Mesenteric fat pad (tissue), 1 donor: ENCODE measurements at places on chromosomes 2 and 18.

DNA sequence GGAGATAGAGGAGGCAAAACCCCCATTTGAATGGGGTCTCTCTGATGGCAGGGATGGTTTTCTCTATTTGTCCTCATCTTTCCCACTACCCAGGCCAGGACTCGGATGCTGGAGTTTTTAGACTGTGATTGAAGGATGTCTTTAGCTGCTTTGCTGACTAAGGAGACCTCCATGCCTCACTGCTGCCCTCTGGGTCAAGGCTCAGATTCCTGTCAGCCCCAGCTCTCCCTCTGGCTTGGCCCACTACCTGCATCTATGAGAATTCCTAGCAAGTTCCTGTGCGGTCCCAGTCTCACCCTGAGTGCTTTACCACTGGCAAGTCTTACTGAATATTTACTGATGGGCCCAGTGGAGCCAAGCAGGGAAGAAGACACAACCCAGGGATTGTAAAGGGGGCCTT, 184.0 kb downstream of the CELF4 start:
- no peak for DNase-seq

GRCh38 chr2:128261245-128262128, 57.2 kb downstream of the HS6ST1 start:
- DNase-seq = peak; percentile 82

- DNase-seq = peak; percentile 60
These were observed 113.4 kb upstream of the PKDCC start for GRCh38 chr2:41934329-41934958.

DNA sequence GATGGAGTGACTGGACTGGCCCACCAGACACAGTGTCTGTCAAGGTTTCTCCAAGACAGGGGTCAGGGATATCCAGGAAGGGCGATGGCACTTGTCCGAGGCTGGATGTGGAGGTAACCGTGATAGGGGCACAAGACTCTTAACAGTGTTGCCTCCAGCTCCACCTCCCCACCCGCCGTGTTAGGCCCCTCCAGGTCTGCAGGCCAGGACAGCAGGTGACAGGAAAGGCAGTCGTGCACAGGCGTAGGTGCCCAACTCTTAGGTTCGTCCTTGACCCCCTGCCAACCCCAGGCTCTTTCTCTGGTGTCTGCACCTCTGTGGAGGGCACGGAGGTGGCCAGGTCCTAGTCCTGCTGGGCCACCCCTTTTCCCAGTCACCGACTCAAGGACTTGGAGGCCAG, 10.1 kb downstream of the ITM2C start:
- no peak for DNase-seq

DNA sequence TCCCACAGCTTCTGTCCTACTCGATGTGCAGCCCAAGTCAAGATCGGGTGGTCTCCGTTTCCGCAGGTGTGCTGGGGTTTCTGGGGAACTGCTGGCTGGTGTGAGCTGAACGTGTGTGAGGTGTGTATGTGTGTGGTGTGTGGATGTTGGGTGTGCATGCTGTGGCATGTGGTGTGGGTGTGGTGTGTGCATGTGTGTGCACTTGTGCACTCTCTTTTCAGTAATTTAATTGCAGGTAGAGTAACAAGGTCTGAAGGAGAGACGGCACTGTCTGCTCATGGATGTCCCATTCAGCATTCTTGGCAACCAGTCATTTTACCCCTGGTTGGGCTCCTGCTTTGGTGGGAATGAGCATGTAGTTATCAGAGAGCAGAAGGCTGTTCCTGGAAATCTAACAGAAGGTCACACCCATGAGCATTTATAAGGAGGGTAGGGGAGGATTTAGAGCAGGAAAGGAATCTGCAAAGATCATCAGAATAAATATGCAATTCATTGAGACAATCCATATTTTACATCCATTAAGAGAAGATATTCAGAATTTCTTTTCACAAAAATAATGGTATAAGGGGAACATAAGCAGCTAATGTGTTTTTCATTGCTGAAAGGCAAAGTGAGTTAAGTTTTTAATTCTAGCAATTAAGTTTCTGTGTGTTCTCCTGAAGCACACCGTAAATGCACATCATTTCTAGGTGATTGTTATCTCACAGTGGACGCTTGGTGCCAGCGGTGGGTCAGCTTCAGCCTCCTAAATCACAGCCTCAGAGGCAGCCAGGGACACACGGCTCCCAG, 60.7 kb downstream of the ADI1 start:
- no peak for DNase-seq

DNA sequence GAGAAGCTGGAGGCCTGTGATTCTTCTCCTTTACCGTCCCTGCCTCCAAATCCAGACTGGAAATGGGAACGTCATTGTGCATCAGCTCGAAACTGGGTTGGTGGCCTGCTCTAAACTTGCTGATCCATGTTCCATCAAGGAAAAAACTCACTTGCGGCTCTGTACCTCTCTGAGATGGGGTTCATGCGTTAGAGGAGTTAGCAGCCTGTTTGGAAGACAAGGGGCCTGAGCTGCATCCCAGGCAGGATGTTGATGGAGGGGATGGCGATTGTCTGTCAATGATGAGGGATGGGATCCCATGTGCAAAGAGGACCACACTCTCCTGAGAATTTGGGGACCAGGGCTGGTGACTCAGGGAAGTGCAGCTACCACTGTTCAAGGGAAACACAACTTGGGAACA, 26.0 kb downstream of the TWIST2 start:
- peak; percentile 26 for DNase-seq

- DNase-seq = no peak
These were observed 11.1 kb downstream of the FRZB start for GRCh38 chr2:182855376-182855775.

DNA sequence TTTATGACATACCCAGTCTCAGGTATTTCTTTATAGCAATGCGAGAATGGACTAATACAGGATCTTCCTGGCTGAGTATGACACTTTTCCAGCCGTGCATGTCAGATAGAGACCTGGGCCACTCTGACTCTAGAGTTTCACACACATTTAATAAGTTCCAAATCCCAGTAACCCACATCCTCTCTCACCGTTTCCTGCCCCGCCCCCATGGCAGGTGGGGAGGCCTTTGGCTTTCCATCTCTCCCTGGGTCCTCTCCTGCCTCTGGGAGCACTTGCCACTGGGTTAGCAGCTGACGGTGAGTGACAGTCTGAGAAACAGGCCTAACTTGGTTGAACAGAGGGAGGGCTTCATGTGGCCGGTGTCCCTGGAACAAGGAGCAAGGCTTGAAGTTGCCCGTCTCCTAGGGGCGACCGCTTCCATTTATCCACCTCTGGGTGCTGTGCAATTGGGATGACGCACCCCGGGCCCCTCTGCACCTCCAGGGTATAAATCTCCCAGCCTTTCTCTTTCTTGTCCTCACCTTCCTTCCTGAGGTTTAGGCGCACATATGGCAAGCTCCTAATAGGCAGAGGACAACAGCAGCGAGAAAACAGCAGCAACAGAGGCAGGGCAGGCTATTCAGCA, 152.7 kb upstream of the HDAC4 start:
- DNase-seq = peak; percentile 64

DNA sequence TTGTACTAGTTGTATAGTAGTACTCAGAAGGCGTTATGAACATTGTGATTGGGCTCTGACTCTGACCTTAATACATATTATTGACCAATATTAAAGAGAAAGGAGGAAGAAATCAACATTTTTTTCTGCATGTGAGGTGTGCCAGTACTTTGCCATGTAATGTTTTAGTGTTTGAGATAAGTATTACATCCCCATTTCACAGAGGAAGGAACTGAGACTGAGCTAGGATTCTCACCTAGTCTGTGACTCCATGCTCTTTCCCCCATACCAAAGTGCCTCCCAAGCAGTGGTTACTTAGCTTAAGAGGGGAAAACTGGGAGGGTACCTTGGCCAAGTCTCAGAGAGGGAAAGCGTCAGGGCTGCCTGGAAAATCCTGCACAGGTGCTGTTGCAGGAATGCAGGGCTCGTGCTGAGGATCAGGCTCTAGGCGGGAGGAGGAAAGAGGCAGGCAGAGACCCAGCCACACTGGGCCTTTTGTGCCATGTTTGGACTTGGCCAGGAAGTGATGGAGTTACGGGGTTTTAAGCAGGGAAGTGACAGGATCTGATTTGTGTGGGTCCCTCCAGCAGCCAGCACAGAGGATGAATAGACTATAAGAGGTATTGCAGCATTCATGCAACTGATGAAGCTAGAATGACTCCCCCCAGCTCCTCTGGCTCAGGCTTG, 1.7 kb downstream of the PNKD start:
- no peak for DNase-seq

DNA sequence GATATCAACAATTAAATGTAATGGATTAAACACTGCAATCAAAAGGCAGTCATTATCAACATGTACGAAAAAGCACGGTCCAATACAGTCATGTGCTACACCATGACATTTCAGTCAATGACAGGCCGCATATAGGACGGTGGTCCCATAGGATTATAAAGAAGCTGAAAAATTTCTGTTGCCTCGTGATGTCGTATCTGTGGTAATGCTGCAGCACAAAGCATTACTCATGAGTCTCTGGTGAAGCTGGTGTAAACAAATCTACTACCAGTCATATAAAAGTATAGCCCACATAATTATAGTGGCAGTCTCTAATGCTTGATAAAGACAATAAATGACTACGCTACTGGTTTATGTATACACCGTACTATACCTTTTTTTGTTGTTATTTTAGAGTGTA, 58.4 kb downstream of the RABL2A start:
- DNase-seq = no peak

DNA sequence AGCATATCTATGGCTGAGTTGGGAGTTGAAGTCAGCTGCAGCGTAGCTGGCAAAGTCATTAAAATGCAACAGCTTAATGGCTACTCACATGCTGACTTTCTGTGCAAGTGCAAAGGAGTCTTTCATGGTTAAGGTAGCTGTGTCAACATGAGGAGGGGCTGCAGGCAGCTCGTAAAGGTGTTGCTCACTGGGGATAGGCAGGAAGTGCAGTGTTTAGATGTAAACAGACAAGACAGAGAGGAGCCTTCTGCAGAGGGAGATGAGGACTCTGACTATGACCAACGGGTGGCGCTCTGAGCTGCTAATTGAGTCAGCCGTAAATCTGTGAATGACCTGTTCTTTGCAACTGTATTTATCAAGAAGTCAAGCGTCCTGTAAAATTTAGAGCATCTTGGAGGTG, 22.3 kb upstream of the CAVIN2 start:
- no peak for DNase-seq

DNA sequence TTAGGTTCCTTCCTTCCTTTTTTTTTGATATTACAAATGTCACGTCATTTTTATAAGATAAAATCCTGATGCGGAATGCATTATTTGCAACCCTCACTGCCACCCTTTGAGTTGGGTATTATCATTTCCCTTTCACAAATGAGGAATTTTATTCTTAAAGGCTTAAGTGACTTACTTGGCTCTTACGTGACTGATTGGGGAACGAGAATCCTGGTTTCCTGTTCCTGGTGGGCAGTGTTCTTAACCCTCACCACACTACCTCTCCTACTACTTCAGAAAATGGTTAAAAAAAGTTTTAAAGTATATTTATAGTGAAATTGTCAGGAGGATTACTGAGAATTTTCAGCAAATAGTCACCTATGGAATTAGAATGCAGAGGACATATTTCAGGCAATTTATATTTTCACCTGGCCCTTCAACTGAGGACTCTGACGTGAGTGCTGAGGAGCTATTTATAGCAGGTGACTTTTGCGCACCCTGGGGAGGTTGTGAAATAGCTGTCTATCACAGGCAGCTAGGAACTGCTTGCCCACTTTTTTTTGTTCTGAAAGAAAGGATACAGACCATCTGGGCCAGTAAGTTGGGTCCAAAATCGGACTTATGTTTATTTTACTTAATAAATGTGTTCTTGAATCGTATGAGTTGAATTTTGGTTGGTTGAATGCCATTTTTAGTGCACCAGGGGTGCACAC, 18.7 kb upstream of the RASGRP3 start:
- no peak for DNase-seq

DNA sequence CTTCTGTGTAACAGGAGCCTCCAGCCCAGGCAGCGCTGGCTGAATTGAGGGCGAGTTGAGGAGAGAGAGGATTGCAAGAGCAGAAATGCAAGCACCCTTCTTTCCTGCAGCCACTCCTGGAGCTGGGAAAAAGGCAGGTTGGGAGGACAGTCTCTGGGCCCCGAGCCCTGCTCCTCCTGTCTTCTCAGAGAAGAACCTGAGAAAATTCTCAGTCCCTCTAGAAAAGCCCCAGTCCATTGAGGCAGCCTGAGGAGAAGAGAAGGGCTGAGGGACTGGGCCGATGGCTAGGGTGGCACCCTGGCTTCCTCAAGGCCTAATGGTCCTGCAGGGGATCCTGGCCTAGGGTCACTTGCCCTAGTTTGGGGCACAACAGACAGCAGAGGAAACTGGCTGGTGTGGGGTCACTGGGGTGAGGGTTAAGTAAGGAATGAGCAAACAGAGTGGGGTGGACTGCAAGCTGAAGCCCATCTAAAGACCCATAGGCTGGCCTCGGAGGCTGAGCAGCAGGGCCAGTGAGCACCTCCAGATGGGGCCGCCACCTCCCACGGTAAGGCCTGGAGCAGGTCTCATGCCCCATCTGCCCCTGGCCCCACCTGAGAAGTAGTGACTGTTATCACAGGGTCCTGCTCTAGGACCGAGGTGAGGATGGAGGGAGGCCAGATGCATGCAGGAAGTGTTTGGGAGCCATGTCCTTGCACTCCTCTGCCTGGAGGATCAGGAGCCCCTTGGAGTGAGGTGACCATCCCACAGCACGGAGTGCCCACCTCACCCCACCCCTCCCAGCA, 12.4 kb downstream of the CIB4 start:
- DNase-seq = no peak

- DNase-seq = no peak
These were observed 56.1 kb downstream of the FARP2 start for GRCh38 chr2:241412144-241412543.

- DNase-seq = no peak
These were observed 24.9 kb downstream of the MYO5B start for GRCh38 chr18:50170004-50170403.

GRCh38 chr2:47043891-47044239, 111.2 kb downstream of the STPG4 start:
- no peak for DNase-seq

DNA sequence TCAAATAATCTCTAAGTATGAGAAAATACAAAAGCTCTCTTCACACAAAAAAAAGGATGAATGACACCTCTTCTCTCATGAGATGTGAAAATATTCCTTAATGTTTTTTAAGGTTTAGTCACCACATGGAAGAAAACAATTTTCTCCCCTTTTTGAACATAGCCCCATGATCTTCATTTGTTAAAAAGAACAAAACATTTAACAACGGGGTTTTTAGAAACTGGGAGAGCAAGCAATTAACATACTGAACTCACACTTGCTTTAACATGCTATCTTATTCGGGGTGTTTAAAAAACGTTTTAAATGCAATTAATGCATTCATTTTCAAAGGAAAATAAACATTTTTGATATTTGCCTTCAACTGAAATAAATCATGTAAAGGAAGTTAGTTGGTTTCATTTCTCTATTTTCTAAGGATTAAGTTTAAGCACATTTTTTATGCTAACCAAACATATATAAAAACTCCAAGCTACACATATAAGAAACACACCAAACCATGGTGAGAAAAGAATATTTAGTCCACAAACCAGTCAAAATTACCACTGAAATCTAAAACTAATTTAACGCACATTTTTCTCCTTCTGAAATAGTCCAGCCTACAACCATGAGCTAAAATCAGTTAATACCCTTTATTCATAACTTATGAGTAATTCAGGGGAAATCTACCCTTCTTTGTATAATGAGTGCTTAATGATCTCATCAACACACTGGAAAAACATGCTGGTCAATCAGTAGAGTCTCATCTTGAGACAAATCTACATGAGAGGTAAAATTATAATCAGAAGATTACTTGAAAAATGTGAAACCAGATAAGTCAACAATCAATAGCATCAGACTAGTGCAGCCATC, 8.2 kb downstream of the FBXO11 start:
- no peak for DNase-seq
